ENCODE measurements at places on chromosomes 1 and 21. TPM values are rescaled to one million over a fixed set of nuclear protein-coding genes. Genes with fewer than 3 reads are reported as not detected.

- no peak for DNase-seq
Observed at GRCh38 chr1:206429421-206429820, 40.9 kb upstream of the IKBKE start.

DNA sequence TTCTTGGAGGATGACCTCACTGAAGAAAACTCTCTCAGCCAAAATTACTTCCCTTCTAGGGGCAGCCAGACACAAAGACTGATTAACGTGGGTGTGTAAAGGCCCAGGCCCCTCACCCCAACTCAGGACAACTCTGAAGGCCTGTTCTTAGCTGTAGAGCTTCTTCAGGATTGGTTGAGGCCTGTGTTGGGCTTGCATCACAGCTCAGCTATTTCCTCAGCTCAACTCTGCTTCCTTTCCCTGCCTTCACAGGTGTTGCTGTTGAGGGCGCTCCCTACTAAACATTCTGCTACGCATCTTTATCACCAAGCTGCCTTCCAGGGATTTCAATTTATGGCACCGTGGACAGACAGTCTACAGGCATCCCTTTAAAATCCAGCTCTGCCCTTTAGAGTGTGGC lies 36.8 kb downstream of the MAB21L3 start:
- no peak for DNase-seq

- no peak for DNase-seq
Observed at GRCh38 chr1:33049371-33049770, 12.7 kb upstream of the AK2 start.

- no peak for DNase-seq
Observed at GRCh38 chr1:63728611-63729226, 45.1 kb upstream of the ROR1 start.

DNA sequence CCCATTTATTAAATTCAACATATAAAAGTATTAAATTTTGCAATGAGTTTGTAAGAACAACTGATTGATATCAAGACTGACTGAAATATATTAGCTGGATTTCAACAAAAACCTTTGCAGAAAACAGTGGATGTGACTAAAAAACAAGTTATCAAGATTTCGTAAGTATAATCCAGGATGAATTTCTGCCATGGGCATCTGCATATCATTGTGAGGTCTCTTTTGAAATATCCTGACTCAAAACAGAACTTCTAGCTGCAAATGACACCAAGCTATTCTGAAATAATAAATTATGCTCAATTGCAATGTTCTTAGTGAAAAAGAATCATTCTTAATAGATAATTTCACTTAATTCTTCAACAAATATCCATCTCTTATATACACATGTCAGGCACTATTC lies 52.6 kb downstream of the CD34 start:
- no peak for DNase-seq

- DNase-seq, result no peak
Observed at GRCh38 chr1:2855206-2856065, 53.9 kb upstream of the TTC34 start.

- DNase-seq, result no peak
Observed at GRCh38 chr1:44790968-44791801, 3.2 kb upstream of the BEST4 start.

DNA sequence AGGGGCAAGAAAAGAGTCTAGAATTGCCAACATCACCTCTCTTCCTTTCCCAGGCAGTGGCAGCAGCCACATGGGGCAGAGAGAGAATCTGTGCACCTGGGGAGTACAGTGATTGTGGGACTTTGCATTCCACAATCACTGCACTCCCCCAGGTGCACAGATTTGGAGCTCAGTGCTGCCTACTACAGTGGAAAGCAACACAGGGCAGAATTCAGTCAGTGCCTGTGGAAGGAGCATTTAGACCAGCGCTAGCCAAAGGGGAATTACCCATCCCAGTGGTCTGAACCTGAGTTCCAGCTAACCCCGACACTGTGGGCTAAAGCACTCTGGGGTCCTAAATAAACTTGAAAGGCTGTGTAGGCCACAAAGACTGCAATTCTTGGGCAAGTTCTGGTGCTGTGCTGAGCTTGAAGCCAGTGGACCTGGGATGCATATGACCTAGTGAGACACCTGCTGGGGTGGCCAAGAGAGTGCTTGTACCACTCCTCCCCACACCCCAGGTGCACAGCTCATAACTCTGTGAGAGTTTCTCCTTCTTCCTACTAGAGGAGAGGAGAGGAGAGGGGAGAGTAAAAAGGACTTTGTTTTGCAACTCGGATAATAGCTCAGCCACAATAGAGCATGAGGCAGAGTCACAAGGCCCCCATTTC lies 50.3 kb downstream of the NUP210L start:
- DNase-seq, result no peak

- DNase-seq, result peak; percentile 74
Observed at GRCh38 chr1:81670286-81670685, 130.4 kb upstream of the ADGRL2 start.

BSND gene
- not detected for total RNA-seq

WDR77 gene
- 76.7 TPM for total RNA-seq

BEND5 gene
- 0.29 TPM for total RNA-seq

HES4 gene
- total RNA-seq, result 2.4 TPM

SLAMF9 gene
- not detected for total RNA-seq
